BJ (cell line): ENCODE measurements at places on chromosomes 3 and 15.

- no peak for DNase-seq
Observed at GRCh38 chr3:56115698-56116097, 352.6 kb downstream of the ERC2 start.

DNA sequence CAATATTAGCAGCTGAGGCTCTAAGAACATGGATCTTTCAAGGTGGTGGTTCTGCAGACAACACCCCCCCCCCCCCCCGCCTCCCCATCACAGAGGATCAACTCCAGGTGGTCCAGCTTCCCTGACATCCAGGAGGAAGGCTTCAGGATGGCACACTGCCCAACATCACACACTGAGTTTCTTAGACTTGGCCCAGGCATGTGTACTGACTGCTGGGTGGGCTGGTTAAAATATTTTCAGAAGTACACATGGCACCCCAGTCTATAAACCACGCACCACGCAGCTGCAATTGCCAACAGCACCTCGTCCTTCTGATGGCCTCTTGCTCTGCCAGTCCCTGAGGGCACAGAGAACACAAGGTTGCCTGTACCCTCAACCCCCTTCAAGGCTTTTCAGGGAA is 22.1 kb downstream of the SRPRB start:
- DNase-seq, result no peak

DNA sequence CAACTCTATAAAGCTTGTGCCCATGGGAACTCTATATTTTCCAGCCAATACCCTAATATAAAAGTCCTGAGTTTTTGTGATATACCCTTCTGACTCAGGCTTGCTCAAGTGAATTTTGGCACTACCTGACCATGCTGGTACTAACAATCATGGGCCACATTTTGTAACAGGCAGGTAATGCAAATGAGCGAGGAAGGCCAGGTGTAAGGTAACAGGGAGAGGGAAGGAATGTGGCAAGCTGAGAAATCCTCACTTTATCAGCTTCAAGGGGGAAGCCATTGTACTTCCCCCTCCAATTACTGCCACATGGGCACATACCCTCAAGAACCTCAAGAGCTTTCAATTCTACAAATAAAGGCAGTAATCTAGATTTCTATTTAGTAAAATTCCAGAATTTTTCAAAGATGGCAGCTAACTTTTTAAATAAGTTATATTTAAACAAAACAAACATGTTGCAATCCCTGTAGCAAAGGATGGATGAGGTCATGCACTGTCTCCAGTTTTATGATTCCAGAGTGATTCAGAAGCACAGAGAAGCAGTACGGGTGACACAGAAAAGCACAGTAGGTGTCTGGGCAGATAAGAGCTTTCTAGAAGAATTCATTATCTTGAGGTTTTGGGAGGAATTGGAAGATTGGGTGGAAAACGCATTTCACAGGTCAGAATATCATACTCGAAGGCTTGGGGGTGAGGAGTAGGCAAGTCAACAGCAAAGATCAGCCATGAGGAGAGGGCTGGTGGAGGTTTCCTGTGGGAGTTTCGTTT is 87.6 kb downstream of the FOXP1 start:
- DNase-seq, result peak; percentile 79

DNA sequence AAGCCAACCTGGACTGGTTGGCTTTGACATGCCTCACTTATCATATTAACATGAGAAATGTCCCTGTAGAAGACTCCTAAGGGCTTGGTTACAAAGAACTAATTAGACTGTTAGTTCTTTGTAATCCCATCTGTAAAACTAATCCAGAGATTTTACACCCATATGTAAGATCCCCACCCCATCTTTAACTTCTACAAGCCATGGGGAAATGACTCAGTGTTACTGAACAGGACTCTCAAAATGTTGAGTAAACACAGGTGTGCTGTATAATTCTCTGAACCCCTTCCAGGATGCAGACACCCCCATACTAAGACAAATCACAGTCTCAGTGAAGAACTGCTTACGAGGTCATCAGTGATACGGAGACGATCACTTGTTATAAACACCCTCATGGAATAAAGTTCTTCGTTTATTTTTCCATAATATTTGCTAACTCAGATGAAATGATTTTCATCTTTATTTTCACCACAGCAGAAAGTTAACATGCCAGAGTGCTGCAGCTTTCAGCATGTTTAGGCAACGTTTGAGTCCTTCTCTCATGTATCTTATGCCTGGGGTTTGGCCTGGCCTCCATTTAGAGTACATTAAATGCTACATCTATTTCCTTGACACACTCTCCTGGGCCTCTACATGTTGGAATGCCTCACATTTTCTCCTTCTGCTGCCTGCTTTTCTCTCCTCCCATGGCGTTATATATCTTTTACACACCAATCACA is 55.3 kb upstream of the LEKR1 start:
- no peak for DNase-seq

DNA sequence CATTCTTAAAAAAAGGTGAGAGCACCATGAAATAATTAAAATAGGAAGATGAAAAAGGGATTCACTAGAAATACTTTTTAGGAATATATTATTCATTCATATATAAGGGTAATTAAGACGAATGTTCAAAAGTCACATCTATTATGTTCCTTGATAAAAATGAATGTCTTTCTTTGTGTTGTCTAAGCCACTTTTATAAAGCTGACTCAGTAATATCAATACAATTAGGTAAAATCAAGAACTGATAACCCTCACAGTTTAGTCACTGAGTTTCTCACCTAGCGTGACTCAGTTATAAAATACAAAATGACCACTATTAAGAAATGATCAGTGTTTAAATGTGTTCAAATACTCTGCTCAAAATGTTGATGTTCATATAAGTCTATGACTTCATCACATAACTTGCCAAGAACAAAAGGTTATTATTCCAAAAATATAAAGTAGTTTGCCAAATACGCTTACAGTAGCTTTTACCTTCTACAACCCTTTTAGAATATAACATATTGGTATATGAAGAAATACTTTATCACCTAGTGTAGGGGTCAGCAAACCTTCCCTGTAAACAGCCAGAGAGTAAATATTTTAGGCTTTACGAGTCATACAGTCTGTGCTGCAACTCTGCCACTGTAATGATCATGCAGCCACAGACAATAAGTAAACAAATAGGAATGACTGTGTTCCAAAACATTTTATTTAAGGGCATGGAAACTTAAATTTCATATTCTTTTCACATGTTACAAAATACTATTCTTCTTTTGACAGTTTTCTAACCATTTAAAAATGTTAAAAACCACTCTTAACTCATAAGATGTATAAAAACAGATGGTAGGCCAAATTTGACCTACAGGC is 369.8 kb downstream of the TBC1D5 start:
- DNase-seq, result no peak

DNA sequence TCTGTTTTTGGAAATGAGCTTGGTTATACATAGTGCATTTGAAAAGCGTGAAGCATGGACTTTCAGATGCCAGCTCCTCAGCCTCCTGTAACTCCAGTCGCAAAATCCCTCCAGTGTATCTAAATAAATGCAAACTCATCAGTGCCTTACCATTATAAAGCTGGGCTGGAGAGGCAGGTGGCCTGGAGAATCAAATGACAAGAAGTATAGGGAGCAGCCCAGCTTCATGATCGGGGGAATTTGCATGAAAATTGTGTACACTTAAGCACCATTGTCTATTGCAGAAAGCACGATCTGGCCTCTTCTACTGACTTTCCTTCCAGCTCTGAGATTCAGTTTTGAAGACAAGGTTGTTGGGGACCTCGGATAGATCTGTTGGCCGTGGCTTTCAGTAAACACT is 71.7 kb downstream of the IGF1R start:
- no peak for DNase-seq

GRCh38 chr3:145070795-145071194 is 1090.2 kb downstream of the PLOD2 start:
- no peak for DNase-seq

GRCh38 chr3:107825556-107825955 is 265.3 kb downstream of the CD47 start:
- no peak for DNase-seq

DNA sequence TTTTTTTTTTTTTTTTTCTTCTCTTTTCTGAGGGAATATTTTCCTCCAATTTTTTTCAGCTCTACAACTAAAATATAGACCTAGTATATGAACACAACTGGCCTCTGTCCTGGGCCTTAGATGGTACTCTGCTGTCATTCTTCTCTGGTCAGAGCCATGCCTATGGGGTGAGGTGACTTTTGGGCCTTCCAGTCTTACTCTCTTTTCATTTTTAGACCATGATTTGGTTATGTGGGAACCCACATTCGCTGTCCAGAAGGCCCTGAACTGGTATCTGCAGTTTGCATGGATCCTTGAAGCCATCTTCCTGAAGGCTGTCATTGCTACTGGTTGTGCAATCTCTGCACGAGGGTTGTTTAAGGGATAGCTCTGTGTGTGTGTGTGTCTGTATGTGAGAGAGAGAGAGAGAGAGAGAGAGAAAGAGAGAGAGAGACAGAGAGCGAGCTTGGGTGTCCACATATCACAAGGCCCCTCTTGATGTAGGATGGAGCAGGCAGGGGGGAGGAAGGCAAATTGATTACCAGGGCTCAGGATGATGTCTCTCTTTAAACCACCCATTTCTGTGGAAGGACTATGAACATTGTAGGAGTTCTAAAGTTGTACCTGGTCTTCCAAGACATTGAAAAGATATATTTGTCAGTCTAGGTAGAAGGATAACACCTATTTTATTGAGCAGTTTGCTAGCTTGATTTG is 6.9 kb downstream of the TGFBR2 start:
- no peak for DNase-seq

- no peak for DNase-seq
Observed at GRCh38 chr15:82951472-82952157, 905 bp downstream of the HOMER2 start.

DNA sequence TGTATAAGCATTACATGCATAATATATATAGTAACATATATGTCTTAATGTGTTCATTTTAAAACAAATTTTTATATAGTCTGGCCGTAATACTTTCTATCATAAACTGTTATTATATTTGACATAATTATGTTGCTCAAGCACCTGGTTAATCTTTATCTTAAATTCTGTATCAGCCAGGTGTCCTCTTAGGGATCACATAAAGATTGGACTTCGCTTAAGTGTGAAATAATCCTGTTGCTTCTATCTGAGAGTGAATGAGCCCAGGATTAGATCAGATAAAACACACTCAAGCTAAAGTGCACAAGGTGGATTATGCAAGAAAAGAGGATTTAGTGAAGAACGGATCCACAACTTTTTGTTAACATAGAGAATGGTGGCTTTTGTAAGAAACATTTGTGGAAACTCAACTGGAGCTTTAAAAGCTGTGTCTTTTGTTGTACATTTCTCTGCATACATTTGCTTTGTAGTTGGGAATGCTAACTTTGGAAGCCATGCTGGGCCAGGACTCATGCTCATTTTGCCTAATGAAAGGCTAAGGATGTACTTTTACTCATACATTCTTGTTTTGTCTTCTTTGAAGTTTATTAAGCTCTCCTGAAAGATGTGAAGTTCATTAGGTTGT is 437.8 kb downstream of the ZIC1 start:
- no peak for DNase-seq

GRCh38 chr15:69181424-69181823 is 21.0 kb downstream of the GLCE start:
- DNase-seq, result no peak

DNA sequence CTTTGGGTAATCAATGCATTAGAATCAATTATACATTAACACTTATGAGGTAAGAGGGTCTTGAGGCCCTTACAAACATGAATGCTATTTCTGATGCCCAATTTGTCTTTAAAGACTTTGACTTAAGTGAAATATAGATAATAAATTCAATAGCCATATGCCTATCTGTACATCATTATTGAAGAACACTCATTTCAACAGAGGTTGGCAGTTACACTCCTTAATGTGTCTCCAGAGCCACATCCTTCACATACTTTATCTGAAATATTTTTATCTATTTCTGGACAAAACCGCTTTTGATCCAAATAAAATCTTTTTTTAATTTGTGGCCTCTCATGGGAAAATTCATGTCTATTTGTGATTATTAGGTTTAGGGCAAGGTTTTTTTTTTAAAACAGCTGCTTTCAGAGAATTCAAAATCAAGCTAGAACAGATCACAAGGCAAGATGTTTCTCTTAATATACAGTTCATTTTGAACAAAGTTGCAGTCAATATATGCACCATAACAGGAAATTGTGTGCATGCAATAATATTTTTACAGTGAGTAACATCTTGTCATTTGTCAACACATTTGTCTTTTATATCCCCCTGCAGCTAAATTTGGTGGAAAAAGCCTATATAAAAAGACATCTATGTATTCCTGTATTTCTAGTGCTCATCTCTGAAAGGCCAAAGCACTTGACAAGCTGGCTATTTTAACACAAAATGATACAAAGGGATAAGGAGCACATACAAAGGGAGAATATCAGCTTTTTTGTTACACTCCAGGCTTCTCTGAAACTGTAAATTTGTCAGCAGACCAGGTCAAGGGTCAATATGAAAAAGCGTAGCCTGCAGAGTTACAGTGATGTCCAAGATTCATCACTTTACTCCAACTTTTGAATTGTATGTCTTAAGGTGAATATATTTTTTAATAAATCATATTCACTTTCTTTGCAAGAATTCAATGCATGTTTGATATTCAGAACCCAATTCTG is 146.2 kb upstream of the DPH6 start:
- no peak for DNase-seq

DNA sequence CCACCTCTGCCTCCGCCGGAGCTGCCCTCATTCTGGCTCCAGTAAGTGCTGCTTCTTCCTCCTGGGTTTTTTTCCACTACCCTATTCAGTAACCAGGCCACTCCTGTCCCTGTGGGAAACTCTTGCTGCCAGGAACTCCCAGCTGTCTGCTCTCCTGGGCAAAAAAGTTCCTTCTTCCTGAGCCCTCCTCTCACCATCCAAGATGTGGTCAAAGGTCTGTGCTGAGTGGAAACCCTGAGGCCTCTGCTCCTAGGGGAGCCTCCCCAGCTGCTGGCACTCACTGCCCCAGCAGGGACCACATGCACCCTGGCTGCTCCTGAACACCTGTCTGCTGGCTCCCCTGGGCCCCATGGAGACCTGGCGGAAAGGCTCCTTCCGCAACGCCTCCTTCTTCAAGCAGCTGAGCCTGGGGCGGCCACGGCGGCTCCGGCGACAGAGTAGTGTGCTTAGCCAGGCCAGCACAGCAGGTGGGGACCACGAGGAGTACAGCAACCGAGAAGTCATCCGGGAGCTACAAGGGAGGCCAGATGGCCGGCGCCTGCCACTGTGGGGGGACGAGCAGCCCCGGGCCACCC is 454 bp downstream of the C15orf62 start:
- no peak for DNase-seq

DNA sequence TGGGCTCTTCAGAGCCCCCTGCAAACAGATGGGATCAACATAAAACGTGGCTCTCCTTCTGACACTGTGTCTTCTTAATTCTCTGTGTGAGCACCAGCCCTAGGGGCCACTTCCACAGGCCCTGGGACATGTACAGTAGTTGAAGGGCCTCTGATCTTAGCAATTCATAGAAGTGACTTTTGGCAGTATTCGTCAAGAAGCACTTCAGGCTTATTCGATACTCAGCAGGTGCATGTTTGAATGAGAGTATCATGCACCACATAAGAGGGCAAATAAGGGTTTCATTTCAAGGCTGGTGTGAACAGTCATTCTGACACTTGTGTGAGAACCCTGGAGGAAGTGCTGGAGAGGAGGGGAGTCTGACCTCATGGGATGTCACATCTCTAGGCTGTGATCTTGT is 113.9 kb downstream of the GABRG3 start:
- no peak for DNase-seq
